ENCODE measurements at places on chromosomes 7 and 10. TPM values are rescaled to one million over a fixed set of nuclear protein-coding genes. Genes with fewer than 3 reads are reported as not detected.

TMEM229A gene
- 0.46 TPM for total RNA-seq

SYT15 gene
- total RNA-seq, result 0.59 TPM

PRSS2 gene
- total RNA-seq, result not detected

ADCYAP1R1 gene
- 7.4 TPM for total RNA-seq

ASZ1 gene
- not detected for total RNA-seq

RSU1 gene
- 51.3 TPM for total RNA-seq

CHCHD3 gene
- 110 TPM for total RNA-seq

PILRA gene
- 3.3 TPM for total RNA-seq

EN2 gene
- total RNA-seq, result 0.15 TPM

PRKAR1B gene
- total RNA-seq, result 43.3 TPM

SPDYE8 gene
- total RNA-seq, result not detected

Data from H9 (cell line).